Renal cortex interstitium (tissue), 15 donors: ENCODE measurements at places on chromosomes 16 and 17.

DNA sequence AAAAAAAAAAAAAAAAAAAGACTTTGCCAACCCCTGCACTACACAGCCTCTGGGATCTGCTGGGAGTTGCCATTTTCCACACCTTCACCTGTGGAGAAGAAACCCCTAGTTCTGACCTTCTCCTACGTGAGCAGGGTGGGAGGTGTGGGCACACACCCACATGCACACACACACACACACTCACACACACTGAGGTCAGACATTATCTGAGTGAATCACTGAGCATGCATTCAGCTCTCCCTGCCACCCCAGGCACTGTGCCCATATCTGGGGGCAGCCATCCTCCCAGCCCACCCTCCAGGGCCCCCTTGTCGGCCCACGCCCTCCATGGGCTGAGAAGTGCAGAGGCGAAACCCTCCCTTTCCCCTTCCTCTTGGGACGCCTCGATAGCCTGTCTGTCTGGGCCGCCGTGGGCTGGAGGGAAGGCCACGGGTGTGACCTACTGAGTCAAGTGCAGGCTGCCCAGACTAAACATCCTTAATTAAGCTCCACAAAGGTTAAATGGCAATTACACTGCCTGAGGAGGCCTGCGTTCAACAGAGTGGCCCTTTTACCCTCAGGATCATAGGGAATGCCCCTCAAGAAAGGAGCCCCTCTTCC lies 143.8 kb downstream of the C16orf95 start:
- no peak for DNase-seq

DNA sequence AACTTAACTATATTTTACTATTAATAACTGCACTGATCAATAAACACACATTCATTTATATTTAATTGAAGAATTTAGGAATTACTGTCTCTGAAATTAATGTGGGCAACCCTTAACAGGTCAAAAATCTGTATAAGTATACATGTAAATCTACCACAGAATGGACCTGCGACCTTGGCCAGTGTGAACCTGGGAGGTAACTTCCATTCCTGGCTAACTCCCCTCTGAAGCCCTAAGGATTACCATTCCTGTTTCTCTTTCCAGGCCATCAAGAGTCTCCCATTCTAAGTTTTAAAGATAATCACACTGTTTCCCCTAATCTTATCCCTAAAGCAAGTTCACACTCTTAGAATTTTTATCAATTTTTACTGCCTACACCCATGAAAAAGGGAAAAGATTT lies 58.1 kb downstream of the SMURF2 start:
- DNase-seq, result no peak

GRCh38 chr17:29031488-29031887 lies 11.5 kb upstream of the PIPOX start:
- no peak for DNase-seq

DNA sequence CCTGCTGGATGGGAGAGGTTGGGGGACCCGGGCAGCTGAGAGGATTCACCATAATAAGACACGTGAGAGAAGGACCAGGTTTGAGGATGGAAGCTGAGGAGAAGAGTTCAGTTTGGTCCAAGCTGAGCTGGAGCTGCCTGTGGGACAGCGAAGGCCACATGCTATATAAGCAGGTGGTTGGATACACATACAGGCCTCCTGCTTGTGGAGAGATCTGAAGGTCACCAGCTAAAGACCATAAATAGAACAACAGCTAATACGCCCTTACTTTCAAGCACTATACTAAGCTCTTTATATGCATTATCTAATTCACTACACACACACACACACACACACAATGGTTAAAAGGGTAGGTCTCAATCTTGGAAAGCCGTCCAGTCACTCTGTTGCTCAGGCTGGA lies 32.1 kb downstream of the DUSP14 start:
- DNase-seq, result no peak

DNA sequence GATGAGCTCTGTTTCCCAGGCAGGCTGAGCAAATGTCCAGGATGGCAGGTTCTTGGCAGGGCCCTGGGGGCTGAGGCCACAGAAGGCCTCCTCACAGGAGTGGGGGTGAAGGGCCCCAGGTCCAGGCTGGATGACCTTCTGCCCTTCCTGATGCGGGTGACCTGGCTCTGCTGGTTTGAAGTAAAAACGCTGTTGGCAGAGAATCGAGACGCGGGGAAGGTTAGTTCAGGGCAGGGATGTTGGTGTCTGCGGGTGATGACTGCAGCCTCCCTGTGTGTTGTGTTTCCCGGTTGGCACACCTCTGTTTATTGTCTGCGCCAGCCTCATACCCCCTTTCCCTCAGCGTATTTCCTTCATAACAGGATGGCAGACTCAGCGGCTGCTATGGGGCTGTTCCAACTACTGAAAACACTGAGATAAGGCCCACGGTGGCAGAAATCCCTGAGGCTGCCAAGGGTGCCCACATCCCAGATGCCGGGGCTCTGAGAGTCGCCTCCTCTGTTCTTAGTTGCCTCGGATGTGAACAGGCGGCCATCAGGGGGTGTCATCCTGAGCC lies 104.6 kb downstream of the METRNL start:
- no peak for DNase-seq
